ENCODE measurements at places on chromosomes 5 and 9.

- no peak for DNase-seq
These were observed 7.0 kb upstream of the SUB1 start for GRCh38 chr5:32578363-32578762.

DNA sequence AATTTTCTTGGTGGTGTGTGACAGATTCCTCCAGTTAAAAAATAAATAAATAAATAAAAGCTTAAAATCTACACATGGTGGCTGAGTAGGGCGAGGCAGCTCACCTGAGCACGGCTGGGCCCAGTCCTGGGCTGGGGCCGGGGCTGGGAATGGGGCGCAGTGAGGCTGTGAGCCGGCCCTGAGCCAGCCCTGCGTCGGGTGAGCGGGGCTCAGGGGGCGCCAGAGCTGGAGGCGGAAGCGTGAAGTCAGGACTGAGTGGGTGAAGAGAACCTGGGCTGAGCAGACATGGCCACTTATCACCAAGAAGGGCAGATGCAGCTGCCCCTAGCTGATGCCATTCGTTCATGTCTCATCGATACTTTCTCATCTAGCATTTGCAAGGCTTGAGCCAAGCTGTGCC is 22.8 kb upstream of the DTWD2 start:
- DNase-seq, result no peak

- DNase-seq, result no peak
These were observed 108.8 kb downstream of the PRKACG start for GRCh38 chr9:68905129-68905528.

- no peak for DNase-seq
These were observed 42.9 kb downstream of the SUB1 start for GRCh38 chr5:32628049-32628844.

DNA sequence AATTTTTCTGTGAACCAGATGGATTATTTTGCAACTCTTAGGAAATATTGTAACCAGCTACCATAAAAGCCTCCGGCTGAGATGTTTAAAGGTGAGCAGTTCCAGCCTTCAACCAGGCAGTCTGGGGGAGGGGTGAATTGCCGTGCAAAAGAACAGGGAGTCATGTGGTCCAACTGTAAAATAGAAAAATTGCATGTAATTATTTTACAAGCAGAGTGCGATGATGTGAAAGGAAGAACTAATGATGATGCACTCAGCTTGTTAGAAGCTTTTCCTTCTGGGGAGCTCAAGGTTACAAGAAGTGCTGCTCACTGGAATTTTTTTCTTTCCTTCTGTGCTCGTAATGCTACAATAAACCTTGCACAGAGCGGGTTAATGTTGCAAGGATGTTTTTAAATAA is 188.7 kb upstream of the ITGA1 start:
- DNase-seq, result no peak

GRCh38 chr9:18390393-18390792 is 83.6 kb upstream of the ADAMTSL1 start:
- no peak for DNase-seq

DNA sequence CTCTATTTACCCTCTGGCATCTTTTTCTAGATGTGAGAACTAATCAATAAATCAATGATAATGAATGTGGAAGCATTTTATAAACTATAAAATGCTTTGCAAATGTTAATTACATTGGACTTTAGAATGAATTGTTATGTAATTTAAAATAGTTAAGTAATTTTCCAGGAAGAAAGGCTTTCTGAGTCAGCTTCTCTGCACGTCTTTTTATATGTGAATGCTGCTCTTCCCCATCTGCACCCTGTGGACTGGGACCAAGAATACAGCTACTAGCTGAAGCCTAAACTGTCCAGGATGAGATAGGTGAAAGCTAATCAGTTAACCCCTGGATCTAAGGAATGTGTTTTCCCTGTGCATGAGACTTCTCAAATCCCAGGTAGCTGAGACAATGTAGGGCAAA is 292.9 kb downstream of the NR3C1 start:
- DNase-seq, result no peak

Data from activated B cell treated with CpG ODN at 0.5 μM for 24 hours (primary cell).